ENCODE measurements at places on chromosomes 1 and 21.

DNA sequence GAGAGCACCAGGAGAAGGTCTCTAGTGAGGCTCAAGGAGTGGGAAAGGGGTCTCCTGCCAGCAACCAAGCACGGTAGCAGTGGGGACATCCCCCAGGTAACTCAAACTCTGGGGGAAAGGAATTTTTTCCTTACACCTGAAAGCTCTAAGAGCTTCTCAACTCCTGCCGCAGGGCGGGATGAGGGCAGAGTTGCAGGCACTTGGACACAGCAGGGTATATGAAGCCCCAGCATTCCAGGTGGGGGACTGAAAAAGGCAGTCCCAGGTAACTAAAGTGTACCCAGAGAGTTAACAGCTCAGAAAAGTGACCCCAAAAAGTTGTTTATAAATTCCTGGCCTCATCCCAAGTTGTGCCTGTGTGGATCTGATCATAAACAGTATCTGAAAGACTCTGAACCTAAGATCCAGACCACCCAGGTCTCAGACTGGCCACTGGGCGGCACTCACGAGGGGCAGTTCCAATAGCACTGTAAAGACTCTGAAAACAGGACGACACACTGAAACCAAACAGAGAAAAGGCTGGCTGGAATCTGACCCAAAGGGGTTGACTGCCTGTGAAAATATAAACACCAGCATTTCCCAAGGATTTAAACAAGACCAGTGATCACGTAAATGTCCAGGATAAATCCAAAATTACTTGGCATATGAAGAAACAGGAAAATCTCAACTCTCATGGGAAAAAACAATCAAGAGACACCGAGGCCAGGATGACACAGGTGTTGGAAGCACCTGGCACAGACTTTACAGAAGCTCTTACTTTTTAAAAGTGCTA lies 47.5 kb downstream of the HSF2BP start:
- no peaks in the 10 kb centered on the region for H3K36me3 ChIP-seq
- H3K27ac ChIP-seq: no peak overlapping the region
- H3K4me1 ChIP-seq: no peaks in the 10 kb centered on the region
- DNase-seq: peak; percentile 53
- no peak overlapping the region for H3K4me3 ChIP-seq

- DNase-seq: no peak
- no peaks in the 10 kb centered on the region for H3K27me3 ChIP-seq
- peaks cover 6% of the 10 kb centered on the region for H3K36me3 ChIP-seq
- H3K4me3 ChIP-seq: peak overlapping the region; percentile 98
- H3K27ac ChIP-seq: peak overlapping the region; percentile 91
- H3K4me1 ChIP-seq: peaks cover 59% of the 10 kb centered on the region
These were observed 10.0 kb downstream of the TPM3 start for GRCh38 chr1:154181944-154182343.

- peaks cover 7% of the 10 kb centered on the region for H3K36me3 ChIP-seq
- peak; percentile 73 for DNase-seq
- H3K27ac ChIP-seq: peak overlapping the region; percentile 66
- no peaks in the 10 kb centered on the region for H3K27me3 ChIP-seq
These were observed 1.6 kb downstream of the TTC13 start for GRCh38 chr1:230976825-230977747.

DNA sequence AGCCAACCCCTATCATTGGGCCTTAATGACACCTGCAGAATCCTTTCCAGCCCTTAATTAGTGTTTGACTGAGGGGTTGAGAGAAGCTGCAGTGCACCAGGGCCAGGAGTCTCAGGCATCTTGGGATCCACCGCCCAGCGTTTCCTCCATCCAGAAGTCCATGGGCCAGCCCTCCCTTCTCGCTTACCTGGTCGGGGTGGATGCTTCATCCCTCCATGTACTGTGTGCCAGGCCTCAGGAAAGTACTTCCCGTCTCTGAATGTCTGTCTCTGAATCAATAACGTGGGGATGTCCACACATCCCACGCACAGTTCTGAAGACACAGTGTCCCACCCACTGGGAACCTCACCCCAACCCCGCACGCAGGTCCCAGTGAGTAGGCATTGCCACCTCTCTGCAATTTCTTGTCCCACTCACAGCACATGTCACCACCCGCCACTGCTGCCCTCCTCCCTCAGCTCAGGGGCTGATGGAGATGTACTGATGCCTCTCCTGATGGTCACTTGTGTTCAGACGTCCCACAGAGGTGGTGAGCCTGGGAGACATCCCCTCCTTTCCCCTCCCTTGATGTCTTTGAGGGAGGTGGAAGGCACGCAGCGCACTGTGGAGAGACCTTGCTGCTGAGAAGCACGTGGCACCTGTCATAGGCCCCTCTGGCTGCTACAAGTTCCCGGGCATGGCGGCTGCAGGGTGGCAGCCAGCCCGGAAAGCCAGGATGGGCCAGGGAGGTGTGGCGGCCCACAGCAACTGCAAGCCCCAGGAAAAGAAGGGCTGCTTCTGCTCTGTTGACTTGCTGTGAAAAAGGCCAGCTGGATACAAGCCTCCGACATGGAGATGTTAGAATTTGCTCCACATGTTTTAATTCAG lies 29.4 kb upstream of the PRSS38 start:
- H3K27ac ChIP-seq: peak overlapping the region; percentile 63
- peaks cover 26% of the 10 kb centered on the region for H3K4me1 ChIP-seq
- H3K27me3 ChIP-seq: no peaks in the 10 kb centered on the region
- peak; percentile 25 for DNase-seq

DNA sequence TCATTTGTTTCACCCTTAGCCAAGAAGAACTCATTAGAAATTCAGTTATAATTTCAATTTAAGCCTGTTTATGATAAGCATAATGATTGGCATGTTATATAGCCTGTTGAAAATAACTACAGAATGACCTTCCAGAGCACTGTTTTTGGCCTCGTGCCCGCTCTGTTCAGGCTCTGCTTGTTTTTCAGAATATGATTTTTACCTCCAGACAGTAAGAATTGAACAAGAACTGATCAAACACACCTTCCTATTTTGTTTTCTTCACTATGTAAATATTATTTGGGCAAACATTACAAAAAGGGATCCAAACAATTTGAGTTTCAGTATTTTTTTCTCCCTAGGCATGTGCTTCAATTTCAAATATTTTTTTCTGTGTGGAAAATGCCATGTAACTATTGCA lies 48.1 kb upstream of the ANGPTL1 start:
- no peak for DNase-seq
- H3K4me1 ChIP-seq: peaks cover 6% of the 10 kb centered on the region
- H3K36me3 ChIP-seq: peaks cover 79% of the 10 kb centered on the region
- no peak overlapping the region for H3K4me3 ChIP-seq

- no peak overlapping the region for H3K27ac ChIP-seq
- no peaks in the 10 kb centered on the region for H3K36me3 ChIP-seq
- H3K4me3 ChIP-seq: no peak overlapping the region
- no peaks in the 10 kb centered on the region for H3K4me1 ChIP-seq
- H3K27me3 ChIP-seq: no peaks in the 10 kb centered on the region
These were observed 8.0 kb downstream of the BATF3 start for GRCh38 chr1:212691561-212692071.
